GM18507 (cell line): ENCODE measurements at places on chromosomes 13 and 19.

GRCh38 chr19:1327125-1327524, 41.5 kb downstream of the EFNA2 start:
- no peak for DNase-seq

DNA sequence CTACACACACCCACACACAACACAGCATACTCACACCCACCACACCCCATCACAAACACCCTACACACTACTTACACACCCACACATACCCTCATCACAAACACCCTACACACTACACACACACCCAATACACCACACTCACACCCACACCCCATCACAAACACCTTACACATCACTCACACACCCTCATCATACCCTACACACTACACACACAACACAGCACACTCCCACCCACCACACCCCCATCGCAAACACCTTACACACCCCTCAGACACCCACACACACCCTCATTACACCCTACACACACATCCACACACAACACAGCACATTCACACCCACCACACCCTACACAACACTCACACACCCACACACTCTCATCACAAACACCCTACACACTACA, 15.8 kb downstream of the PEPD start:
- no peak for DNase-seq

GRCh38 chr13:70529652-70530051, 421.4 kb upstream of the KLHL1 start:
- DNase-seq = no peak

GRCh38 chr19:1584500-1585242, 8.0 kb downstream of the MBD3 start:
- no peak for DNase-seq

- no peak for DNase-seq
These were observed 10.9 kb upstream of the ATF5 start for GRCh38 chr19:49918089-49918488.

DNA sequence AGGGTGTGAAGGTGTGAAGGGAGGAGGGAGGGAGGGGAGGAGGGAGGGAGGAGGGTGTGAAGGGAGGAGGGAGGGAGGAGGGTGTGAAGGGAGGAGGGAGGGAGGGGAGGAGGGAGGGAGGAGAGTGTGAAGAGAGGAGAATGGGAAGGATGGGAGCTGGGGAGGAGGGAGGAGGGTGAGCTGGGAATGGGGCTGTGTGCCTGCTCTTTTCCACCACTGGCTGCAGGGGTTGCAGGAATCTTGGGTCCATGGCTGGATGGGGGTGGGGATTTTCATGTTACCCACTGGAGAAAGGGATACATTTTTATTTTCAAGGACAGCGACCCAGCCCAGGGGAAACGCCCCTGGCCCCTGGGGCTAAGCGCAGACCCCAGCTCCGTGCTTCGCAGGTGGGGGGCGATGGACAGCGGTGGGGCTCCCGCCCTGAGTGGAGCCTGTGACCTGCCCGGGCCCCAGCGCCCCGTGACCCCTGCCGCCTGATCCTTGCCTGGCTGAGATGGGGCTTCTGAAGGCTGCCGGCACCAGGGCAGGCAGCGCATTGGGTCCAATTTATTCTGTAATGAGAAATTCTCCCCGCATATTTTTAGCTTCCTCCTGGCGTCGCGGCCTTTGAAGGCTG, 3.0 kb upstream of the EFNA2 start:
- no peak for DNase-seq

DNA sequence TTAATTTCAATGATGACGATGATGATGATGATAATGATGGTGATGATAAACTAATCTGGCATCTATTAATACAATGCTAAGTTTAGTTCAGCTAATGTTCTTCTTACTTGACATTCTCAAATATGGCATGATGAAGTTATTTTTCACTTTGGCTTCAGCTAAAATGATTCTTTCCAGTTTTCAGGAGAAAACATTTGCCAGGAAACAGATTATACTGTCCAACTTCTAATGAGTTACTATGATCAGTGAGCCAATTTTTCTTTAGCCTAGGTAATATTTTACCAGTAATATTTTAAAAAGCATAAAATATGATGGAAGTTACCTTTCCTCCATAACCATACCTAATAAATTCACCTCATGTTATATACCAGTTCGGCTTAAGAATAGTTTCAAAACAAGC, 245.7 kb upstream of the CSNK1A1L start:
- DNase-seq = no peak

GRCh38 chr13:79079351-79079839, 326.7 kb downstream of the RBM26 start:
- DNase-seq = no peak
